ENCODE measurements at places on chromosomes 6 and 20. TPM values are rescaled to one million over a fixed set of nuclear protein-coding genes. Genes with fewer than 3 reads are reported as not detected.

DNA sequence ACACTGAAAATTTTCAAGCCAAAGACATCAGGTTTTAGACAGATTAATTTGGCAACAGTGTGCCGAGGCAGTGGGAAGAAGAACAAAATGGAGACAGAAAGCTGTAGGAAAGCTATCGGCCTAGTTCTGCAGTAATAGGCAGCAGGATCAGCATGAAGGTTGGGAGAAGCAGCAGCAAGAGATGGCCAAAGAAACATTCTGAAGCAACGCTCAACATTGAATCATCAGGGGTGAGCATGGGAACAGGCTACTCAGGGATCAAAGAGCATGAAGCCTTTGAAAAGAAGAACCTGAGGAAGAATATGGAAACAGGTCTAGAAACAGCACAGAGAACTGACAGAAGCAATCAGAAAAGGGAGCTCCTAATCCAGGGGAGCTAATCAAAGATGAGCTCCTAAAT is 7.1 kb upstream of the DST start:
- H3K4me3 ChIP-seq: no peak overlapping the region
- no peaks in the 10 kb centered on the region for H3K27me3 ChIP-seq
- H3K27ac ChIP-seq: no peak overlapping the region
- peaks cover 15% of the 10 kb centered on the region for H3K4me1 ChIP-seq
- no peak for DNase-seq

DNA sequence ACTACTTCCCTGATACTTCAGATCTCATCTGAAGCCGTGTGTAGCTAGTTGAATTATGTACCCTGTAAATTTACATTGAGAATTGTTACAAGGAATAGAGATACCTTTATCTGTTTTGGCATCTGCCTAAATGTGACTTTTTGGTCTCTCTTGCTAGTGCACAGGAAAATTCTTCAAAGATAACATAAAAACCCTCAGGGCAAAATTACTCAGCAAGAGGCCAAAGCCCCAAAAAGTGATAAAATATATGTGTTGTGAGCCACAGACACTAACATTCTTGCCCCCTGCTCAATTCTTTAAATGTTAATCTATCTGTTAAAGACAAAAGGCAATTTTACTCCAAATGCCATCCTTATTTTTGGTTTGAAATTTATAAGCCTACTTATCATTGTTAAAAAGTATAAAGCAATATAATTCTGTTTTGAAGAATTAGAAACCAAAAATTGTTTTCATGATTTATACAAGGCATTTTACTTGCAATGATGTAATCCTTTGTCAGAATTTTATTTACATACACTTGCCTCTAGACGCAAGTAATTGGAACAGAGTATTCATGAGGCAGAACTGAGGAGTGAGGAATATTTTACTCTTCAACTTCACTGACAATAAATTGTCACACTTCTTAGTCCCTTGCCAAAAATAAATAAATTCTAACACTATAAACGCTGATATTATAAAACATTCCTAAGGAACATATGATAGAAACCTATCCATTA is 186.2 kb downstream of the EPM2A start:
- H3K27me3 ChIP-seq: no peaks in the 10 kb centered on the region
- DNase-seq: no peak
- H3K4me3 ChIP-seq: no peak overlapping the region
- H3K36me3 ChIP-seq: no peaks in the 10 kb centered on the region
- no peaks in the 10 kb centered on the region for H3K4me1 ChIP-seq

BNIP5 gene
- not detected for total RNA-seq

- no peak for DNase-seq
- H3K27me3 ChIP-seq: no peaks in the 10 kb centered on the region
- H3K4me3 ChIP-seq: no peak overlapping the region
- H3K36me3 ChIP-seq: no peaks in the 10 kb centered on the region
- no peak overlapping the region for H3K27ac ChIP-seq
Observed at GRCh38 chr6:25387483-25387882, 108.3 kb downstream of the CARMIL1 start.

GRCh38 chr6:132298344-132298949 is 102.8 kb downstream of the MOXD1 start:
- peak; percentile 85 for DNase-seq
- no peaks in the 10 kb centered on the region for H3K36me3 ChIP-seq
- no peaks in the 10 kb centered on the region for H3K27me3 ChIP-seq

- DNase-seq: no peak
- no peak overlapping the region for H3K4me3 ChIP-seq
- H3K4me1 ChIP-seq: no peaks in the 10 kb centered on the region
- H3K36me3 ChIP-seq: no peaks in the 10 kb centered on the region
- no peaks in the 10 kb centered on the region for H3K27me3 ChIP-seq
- no peak overlapping the region for H3K27ac ChIP-seq
Observed at GRCh38 chr6:160253714-160254113, 4.9 kb downstream of the SLC22A2 start.

ZSCAN23 gene
- total RNA-seq: 2.3 TPM

- DNase-seq: no peak
- peaks cover 6% of the 10 kb centered on the region for H3K27me3 ChIP-seq
- no peaks in the 10 kb centered on the region for H3K4me1 ChIP-seq
- no peak overlapping the region for H3K4me3 ChIP-seq
Observed at GRCh38 chr20:52438326-52438963, 246.9 kb upstream of the ZFP64 start.

GRCh38 chr6:118659513-118660217 is 8.3 kb upstream of the CEP85L start:
- H3K4me3 ChIP-seq: no peak overlapping the region
- peak; percentile 46 for DNase-seq
- H3K4me1 ChIP-seq: peaks cover 11% of the 10 kb centered on the region
- H3K27me3 ChIP-seq: no peaks in the 10 kb centered on the region

COL9A3 gene
- total RNA-seq: 0.79 TPM

TRIM15 gene
- not detected for total RNA-seq

- no peaks in the 10 kb centered on the region for H3K27me3 ChIP-seq
- H3K36me3 ChIP-seq: no peaks in the 10 kb centered on the region
- peak; percentile 30 for DNase-seq
- no peak overlapping the region for H3K27ac ChIP-seq
- no peaks in the 10 kb centered on the region for H3K4me1 ChIP-seq
Observed at GRCh38 chr6:14718861-14719260, 527.0 kb upstream of the JARID2 start.

CDC5L gene
- 13.8 TPM for total RNA-seq

GRCh38 chr20:50130356-50130723 is 17.4 kb upstream of the UBE2V1 start:
- H3K27ac ChIP-seq: no peak overlapping the region
- H3K27me3 ChIP-seq: no peaks in the 10 kb centered on the region
- H3K4me1 ChIP-seq: peaks cover 36% of the 10 kb centered on the region

GRCh38 chr20:58366866-58367265 is 22.2 kb upstream of the VAPB start:
- no peak overlapping the region for H3K4me3 ChIP-seq
- H3K27me3 ChIP-seq: no peaks in the 10 kb centered on the region
- H3K27ac ChIP-seq: peak overlapping the region; percentile 43
- no peaks in the 10 kb centered on the region for H3K36me3 ChIP-seq
- DNase-seq: no peak
- H3K4me1 ChIP-seq: peaks cover 18% of the 10 kb centered on the region

DNA sequence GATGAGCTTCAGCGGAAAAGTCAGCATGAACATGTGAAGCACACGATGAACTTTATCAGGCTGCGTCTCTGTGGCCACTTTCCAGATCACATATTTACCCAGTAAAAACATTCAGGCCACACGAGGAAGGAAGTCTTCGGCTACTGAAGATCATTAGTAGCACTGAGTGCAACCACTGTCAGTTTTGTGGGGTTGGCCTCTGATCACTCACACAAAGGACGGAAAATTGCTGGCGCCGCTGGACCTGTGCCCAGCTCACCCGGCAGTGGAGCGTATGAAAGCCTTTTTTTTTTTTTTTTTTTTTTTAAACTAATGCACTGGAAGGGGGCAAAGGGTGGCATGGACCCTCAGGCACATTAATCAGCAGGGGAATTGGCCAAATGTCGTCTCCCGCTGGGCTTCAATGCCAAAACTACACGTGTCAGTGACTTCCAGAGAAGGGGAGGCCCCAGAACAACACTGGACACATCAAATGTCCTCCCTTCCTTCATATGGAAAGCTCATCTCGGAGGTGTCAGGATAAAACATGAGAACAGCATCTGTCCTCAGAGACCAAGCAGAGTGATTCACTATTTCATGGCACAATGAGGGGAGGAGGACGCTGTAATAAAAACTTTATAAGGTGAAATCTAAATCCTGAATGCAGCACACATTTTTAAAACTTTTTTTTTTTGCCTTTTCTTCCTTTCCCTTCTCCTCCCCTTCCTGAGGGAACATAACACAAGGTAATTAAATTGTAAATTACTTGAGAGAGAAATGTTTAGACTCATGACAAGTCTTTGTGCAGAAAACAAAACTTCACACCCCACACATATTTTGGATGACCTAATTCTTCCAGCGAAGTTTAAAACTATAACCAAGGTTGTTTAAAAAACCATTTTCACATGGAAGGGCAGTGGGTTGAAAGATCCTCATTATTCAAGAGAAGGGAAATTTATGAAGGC is 223.4 kb downstream of the FOXC1 start:
- no peaks in the 10 kb centered on the region for H3K4me1 ChIP-seq
- H3K27me3 ChIP-seq: no peaks in the 10 kb centered on the region
- DNase-seq: peak; percentile 53
- no peak overlapping the region for H3K4me3 ChIP-seq
- no peaks in the 10 kb centered on the region for H3K36me3 ChIP-seq

DNA sequence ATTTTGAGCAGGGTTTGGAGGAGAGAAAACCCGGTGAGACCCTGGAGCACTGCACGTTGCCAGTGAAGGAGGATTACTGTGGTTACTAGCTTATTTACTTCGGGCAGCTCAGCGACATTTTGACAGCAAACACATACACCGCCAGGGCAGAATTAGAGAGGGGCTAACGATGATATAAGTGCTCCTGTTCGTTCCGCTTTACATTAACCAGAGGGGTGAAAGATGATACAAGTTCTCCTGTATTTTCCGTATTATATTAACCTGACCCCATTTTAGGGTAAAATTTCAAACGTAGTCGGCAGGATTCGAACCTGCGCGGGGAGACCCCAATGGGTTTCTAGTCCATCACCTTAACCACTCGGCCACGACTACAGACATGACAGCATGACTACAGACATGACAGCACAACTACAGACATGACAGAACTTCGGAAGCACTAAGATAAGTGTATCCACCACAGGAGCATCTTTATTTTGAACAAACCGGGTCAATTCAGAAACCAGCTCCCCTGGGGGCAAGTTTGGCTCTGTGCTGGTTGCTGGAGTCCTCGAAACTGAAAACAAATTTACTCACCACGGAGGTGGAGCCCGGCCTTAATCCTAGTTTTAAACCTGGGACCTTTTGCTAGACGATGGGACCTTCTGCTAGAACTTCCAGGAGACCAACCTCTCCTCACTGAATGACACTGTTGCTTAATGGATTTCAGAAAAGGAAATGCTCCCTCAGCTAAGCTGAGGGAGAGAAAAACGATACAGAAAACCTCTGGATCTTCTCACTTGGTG is 80.4 kb upstream of the ZNF184 start:
- no peaks in the 10 kb centered on the region for H3K36me3 ChIP-seq
- H3K27me3 ChIP-seq: peaks cover 67% of the 10 kb centered on the region
- H3K27ac ChIP-seq: no peak overlapping the region
- H3K4me1 ChIP-seq: no peaks in the 10 kb centered on the region
- no peak for DNase-seq

PNLDC1 gene
- total RNA-seq: not detected

- H3K27ac ChIP-seq: no peak overlapping the region
- H3K27me3 ChIP-seq: no peaks in the 10 kb centered on the region
- DNase-seq: no peak
- H3K4me3 ChIP-seq: no peak overlapping the region
- H3K4me1 ChIP-seq: no peaks in the 10 kb centered on the region
Observed at GRCh38 chr20:19433371-19434350, 221.2 kb downstream of the SLC24A3 start.

DNA sequence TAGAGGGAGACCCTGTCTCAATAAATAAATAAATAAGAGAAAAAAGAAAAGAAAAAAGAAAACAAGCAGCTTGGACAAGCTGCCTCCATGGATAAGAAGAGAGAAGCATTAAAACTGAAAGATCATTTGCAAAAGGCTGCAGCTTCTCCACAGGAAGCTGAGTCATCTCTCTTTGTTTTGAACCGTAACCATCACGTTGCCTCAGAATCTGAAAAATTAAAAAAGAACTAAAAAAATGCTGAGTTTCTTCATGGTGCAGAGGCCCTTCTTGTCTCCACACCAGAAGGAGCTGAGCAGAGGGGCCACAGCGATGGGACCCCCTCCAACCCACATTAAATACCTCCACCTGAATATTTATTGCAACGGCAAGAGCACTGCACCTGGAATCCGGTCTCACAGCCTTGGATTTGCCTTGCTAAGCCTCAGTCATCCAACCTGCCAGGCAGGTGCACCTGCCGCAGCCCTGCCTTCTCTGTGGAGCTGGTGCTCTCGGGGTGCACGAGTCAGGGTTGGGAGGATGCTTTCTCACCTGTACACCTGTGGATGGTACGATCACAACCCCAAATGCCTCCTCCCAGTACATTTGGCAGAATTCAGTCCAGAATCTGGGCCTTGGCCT is 28.1 kb downstream of the TOX2 start:
- no peaks in the 10 kb centered on the region for H3K27me3 ChIP-seq
- H3K36me3 ChIP-seq: no peaks in the 10 kb centered on the region
- no peak overlapping the region for H3K4me3 ChIP-seq
- H3K27ac ChIP-seq: peak overlapping the region; percentile 71
- DNase-seq: no peak

MAP7 gene
- total RNA-seq: 13.7 TPM

DNA sequence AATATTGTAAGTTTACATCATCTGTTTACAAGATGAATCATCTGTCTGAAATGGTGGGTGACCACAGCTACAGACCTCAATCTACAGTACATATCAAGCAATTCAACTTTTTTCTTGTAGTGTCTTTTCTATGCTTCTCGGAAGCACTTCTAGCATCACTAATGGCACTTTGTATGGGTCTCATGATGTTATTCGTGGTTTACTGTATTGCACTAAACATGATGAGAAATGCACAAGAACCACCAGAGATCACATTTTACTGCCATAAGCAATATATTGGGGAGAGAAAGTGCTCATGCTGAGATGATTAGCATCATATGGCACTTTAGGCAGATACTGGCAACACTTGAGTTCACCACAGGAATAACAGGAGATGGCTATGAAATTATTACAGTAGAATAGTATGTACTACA is 15.4 kb upstream of the BTBD3 start:
- H3K4me3 ChIP-seq: no peak overlapping the region
- DNase-seq: no peak
- no peak overlapping the region for H3K27ac ChIP-seq
- H3K4me1 ChIP-seq: peaks cover 9% of the 10 kb centered on the region

TFAP2D gene
- not detected for total RNA-seq

SMIM26 gene
- total RNA-seq: 88.6 TPM

GRCh38 chr6:20379231-20379630 is 22.4 kb upstream of the E2F3 start:
- no peak for DNase-seq
- H3K4me1 ChIP-seq: no peaks in the 10 kb centered on the region
- no peaks in the 10 kb centered on the region for H3K27me3 ChIP-seq
- H3K27ac ChIP-seq: no peak overlapping the region
- H3K36me3 ChIP-seq: no peaks in the 10 kb centered on the region

- DNase-seq: no peak
- no peak overlapping the region for H3K27ac ChIP-seq
- H3K4me3 ChIP-seq: no peak overlapping the region
Observed at GRCh38 chr6:4139272-4139671, 3.9 kb upstream of the ECI2 start.

GRCh38 chr6:117505311-117505710 is 22.8 kb downstream of the DCBLD1 start:
- no peaks in the 10 kb centered on the region for H3K27me3 ChIP-seq
- H3K36me3 ChIP-seq: no peaks in the 10 kb centered on the region
- peaks cover 7% of the 10 kb centered on the region for H3K4me1 ChIP-seq
- H3K27ac ChIP-seq: no peak overlapping the region

All from adrenal gland (tissue), 19 donors.